Left ventricle myocardium inferior (tissue), 1 donor: ENCODE measurements at places on chromosomes 3 and 15.

DNA sequence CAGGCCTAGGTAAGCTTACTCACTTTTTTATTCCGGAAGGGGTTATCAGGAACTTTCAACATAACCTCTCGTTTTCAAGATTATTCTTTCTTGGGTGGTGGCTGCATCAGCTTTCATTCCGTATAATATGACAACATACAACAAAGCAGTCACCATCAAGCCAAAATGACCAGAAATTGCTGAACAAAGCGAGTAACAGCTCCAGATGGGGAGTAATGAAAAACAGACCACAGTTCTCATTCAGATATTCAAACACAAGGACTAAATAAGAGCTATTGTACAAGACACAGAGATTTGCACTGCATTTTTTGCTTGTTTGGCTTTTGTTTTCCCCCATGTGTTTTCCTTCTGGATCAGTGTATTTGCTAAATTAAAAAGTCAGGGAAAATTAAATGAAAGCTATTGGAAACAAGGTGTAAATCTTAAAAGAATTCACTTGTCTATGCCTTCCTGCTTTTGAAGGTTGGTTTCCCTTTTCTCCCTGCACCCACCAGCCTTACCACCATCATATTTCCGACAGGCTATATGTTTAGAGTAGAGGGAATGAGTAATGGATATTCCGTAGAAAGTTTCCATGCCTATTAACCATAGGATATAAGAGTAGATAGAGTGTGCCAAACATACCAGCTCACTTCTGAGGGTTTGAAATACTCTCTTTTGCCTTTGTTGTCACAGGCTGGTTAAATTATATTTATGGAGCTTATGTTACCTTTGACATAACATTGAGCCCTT lies 213.6 kb downstream of the RBMS3 start:
- DNase-seq = no peak

GRCh38 chr15:28178290-28178689 lies 79.2 kb upstream of the OCA2 start:
- DNase-seq = no peak

DNA sequence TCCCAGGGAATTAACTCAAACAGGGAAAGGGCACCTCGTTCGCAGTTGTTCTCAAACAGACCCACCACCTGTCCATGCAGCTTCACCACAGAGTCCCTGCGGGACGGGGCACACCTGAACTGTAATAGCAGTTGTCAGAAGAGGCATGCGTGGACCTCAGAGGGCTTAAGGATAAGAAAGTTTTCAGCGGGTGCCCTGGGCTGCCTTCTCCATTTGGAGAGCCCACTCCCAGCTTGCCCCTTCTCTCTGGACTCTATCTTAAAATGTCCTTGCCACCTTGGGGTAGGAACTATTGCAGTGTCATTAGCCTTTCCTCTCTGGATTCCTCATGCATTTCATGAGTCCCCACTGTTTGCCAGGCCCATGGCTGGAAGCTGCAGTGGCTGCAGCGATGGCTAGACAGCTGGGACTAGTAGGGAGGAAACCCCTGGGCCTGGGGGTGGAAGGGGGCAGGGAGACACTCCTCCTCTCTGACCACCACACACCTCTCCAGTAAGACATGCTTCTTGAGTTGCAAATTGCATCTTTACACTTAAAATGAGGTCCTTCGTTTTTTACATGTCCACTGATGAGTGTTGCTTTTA lies 33.5 kb downstream of the PDIA5 start:
- no peak for DNase-seq

- DNase-seq = no peak
These were observed 13.4 kb downstream of the B4GALT4 start for GRCh38 chr3:119227070-119227850.

DNA sequence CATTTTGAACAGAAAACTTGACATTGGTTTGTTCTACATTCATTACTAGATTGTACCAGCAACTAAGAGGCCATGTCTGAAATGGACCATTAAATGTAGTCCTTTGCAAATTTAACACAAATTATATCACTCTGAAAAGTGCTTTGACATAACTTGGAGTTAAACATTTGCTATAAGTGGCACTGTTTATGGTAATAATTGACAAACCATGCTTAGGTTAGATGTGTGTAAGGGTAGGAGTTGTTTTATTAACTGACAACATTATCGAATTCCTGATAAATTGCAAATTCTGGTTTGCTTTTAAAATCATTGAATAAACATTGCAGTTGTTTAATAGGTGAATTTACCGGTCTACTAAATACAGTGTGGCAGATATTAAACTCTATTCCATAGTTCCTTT lies 6.1 kb upstream of the TMEM207 start:
- no peak for DNase-seq

- DNase-seq = no peak
These were observed 24.3 kb upstream of the SUCLG2 start for GRCh38 chr3:67678665-67679064.

DNA sequence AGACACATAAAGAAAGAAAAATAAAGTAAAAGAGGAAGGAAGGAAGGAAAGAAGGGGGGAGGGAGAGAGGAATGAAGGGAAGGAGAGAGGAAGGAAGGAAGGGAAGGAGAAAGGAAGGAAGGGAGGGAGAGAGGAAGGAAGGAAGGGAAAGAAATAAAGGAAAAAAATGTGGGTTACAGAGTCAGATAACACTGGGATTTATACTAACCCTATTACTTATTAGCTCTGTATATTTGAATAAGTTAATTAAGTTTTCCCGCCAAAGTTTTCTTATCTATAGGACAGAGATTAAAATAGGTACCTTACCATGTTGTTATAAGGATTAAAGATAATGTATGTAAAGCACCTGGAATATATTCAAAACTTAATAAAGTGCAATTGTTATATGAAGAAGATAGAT lies 439.3 kb upstream of the KCNMB2 start:
- no peak for DNase-seq
